Effector memory CD4-positive, alpha-beta T cell (primary cell): ENCODE measurements at places on chromosomes 4 and X.

- no peak for DNase-seq
Observed at GRCh38 chr4:26288355-26288909, 32.4 kb upstream of the RBPJ start.

GRCh38 chr4:25826074-25826752, 36.6 kb downstream of the SEL1L3 start:
- DNase-seq = no peak

GRCh38 chrX:10847333-10847732, 226.9 kb upstream of the MID1 start:
- DNase-seq = no peak

DNA sequence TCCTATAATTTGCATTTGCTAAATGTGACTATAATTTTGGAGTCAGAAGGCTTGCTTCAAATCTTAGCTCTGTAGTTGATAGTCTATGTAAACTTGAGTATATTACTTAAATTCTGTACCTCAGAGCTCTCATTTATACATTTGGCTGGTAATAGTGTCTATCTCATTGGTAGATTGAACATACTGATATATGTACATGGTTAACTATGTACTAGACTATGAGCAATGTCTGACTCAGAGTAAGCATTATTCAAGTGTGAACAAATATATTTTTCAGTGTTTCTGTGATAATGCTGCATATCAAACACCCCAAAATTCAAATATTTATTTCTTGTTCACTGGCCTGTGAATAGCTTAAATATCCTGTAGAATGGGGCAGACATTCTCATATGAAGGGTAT, 1568.9 kb upstream of the PABPC4L start:
- DNase-seq = no peak

DNA sequence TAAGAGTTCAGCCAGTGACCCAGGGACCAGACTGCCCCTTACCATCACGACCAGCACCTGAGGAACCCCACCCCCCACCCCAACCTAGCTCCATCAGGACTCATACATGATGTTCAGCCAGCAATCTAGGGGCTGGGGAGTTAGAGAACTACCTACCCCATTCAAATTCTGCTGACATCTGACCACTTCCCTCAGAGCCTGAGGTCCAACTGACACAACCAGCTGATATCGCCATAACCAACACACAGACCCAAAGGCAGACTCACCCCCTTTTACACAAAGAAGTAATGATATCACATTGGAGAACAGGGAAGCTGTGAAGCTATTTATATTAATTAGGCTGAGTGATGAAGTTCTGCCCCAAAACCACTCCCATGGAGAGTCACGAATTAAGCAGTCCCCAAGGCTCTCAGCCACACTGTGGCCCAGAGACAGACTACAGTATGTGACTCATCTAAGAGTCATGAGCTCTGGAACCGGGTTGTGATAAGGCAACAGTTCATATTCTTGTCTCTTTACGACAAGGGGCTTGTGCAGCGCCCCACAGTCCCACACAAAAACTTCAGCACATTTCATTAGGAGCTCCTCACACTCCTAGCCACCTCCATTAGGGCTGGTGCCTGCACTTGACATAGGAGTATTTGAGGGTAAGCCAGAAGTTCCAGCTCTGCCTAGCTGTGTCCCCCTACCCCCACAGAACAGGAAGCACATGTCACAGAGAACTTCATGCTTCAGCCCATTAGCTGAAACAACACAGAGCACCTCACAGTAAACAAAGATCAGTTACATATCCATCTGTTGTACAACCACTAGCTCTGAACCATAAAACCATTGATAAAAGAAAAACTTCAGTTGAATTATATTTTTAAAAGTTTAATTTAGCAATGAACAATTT, 184.7 kb upstream of the ZCCHC13 start:
- no peak for DNase-seq

DNA sequence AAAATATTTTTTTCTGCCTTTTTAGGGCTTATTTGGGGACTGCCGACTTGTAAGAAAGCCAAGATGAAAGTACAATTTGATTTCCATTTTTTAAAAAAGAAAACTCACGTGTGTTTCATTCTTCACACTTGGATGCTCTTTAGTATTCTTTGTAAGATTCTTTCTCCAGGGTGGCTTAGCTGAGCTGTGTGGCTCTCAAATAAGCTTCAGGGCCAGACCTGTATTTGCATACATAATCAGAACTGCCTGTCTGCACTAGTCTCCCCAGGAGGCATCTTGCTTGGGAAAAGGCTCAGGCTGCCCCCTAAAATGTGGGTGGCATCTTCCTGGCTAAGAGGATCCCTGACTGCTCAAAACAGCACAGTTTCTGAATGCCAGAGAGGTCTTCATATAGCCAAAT, 498.4 kb downstream of the MID1IP1 start:
- no peak for DNase-seq

- no peak for DNase-seq
Observed at GRCh38 chr4:80154545-80154933, 42.8 kb upstream of the PRDM8 start.

DNA sequence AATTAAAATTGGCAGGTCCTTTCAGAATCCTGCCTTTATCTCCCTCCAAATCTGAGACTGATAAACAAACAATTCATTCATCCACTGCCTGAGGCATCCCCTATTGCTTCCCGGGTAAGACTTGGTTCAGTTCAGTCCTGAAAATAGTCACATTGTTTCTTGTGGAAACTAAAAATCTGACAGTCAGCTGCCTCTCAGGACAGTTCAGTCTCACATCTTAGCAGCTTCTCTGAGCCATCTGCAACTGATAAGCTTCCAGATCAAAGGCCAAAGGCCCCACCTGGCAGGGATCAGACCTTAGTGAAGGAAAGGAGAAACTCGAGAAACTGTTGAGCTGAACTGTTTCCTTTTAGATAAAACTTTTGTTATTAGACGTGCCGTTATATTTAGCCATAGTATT, 264.5 kb downstream of the IL15 start:
- no peak for DNase-seq

DNA sequence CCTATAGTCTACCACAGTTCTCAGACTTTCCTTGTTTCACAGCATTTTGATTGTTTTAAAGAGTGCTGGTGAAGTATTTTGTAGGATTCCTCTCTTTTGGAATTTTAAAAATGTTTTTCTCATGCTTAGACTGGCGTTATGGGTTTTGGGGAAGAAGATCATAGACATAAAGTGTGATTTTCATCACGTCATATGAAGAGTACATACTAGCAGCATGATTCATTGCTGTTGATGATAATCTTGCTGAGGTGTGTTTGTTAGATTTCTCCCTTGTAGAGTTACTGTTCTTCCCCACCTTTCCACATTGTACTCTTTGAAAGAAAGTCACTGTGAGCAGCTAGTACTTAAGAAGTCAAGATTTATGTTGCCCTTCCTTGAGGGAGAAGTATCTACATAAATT, 396.1 kb upstream of the GNPDA2 start:
- DNase-seq = no peak

- DNase-seq = no peak
Observed at GRCh38 chrX:109934434-109934833, 68.5 kb upstream of the TMEM164 start.

- DNase-seq = no peak
Observed at GRCh38 chrX:96611619-96612362, 72.9 kb upstream of the DIAPH2 start.
